ENCODE measurements at places on chromosomes 7 and 10.

GRCh38 chr10:74973741-74974392 is 137.6 kb upstream of the SAMD8 start:
- no peak for DNase-seq

GRCh38 chr10:78304091-78305045 is 270.7 kb downstream of the RPS24 start:
- DNase-seq: no peak

- no peak for DNase-seq
Observed at GRCh38 chr10:23404461-23404980, 34.4 kb upstream of the OTUD1 start.

DNA sequence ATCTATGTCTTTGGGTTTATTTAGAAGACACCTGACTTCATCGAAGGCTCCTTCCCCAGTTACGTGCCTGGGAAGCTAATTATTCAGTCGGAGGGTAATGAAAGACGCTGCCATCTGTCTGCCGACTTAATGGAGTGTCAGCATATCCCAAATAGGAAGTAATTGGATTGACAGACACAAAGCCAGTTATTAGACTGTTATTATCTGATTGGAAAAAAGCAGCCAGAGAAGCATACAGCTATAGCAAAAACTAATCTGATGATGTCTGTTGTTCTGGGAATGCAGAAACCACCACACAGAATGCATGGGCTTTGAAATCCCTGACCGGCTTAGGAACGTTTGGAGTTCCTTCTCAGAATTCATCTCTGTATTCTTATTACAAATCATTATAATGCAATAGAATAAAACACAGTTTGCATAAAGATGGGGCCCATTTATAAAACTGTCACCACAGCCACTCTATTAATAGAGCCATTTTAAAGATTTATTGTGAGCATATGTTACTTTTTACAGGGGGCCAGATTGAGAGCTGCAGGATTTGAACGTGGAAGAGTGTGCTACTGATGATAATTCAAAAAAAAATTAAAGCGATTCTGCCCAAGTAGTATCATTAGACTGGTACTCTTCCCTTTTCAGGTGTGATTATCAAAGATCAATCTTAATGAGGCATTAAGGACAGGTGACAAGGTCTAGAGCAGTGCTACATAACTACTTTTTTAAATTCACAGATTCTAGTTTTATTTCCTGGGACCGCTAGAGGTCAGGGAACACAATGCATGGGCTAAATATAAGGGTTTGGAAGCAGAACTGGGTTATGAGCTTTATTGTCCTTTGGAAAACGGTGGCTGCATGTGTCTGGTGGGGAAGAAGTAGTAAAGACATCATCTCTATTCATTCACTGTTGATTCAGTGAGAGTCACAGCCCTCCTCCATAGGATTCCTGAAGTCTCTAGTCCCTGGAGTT is 330.1 kb upstream of the LRGUK start:
- no peak for DNase-seq

GRCh38 chr10:24465124-24465874 is 256.4 kb downstream of the KIAA1217 start:
- DNase-seq: no peak

DNA sequence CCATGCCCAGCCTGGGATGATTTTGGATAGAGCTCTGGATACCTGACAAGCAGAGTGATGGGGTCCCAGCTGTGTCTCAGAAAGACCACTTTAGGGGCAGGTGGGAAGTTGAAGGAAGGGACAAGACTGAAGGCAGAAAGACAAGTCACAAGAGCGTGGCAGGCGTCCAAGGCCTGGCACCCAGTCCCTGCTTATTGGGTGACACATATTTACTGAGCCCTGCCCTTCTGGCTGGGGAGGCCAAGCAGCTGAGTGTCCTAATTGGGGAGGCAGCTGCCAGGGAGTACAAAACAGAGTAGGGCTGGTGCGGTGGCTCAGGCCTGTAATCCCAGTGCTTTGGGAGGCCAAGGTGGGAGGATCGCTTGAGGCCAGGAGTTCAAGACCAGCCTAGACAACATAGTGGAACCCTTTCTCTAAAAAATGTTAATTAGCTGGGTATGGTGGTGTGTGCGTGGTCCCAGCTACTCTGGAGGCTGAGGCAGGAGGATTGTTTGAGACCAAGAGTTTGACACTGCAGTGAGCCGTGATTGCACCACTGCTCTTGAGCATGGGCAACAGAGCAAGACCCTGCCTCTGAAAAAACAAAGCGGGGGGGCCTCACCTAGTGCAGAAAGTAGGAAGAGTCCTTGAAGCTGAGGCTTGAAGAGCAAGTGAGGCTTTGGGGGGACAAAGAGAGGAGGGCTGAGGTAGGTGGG is 53.0 kb upstream of the GTF2I start:
- no peak for DNase-seq

DNA sequence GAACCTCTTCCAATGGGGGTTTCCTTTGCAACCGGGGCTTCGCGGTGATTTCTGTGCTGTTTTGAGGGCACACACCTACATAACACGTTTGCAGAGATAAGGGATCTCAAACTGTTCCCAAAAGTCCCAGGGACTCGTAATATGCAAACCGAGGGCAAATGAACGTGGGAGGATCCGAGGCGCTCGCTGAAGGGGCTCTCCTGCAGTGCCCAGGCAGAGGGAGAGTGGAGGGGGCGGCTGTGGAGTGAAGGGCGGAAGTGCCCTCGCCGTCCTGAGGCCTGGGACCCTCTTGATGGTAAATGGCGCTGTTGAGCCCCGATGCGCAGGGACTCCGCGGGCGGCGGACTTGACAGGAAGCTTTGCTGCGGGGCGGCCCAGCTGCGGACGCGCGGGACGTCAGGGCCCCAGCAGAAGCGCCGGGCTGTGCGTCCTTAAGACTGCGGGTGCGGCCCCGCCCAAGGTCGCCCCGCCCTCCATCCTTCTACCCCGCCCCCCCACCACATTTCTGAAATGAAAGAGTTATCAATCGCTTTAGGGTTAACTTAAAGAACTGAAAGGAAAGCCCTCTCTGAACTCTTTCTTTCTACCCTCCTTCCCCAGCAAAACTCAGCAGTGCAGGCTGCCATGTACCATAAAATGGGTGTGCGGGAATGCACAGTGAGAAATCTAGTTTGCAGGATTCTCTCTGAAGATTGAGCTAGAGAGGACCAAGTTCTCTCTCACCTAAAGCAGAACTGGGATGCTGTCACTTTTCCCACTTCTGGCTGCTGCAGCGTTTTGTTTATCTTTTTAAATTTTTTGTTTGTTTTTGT is 151.8 kb upstream of the YAE1 start:
- peak; percentile 71 for DNase-seq

- DNase-seq: peak; percentile 33
Observed at GRCh38 chr7:15667991-15668390, 18.5 kb downstream of the MEOX2 start.

DNA sequence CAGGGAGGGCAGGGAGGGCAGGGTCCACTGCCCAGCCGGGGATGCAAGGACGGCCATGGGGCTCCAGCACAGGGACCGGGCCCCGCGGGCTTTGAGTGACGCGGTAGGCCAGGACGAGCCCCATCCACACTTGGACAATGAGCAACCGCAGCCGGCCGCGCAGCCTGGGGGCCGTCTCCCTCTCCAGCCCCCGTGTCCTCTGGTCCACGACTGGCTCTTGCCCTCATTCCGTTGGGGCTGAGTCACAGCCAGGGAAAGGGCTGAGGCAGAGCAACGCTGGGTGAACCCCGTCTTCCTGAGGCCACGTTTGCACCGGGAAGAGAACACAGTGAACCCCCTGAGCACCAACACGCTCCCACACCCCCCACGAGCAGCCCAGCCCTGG is 23.7 kb downstream of the SHH start:
- DNase-seq: no peak

Data from HuH-7 (cell line).